CD4-positive, alpha-beta T cell (primary cell): ENCODE measurements at places on chromosomes 2 and 18.

DNA sequence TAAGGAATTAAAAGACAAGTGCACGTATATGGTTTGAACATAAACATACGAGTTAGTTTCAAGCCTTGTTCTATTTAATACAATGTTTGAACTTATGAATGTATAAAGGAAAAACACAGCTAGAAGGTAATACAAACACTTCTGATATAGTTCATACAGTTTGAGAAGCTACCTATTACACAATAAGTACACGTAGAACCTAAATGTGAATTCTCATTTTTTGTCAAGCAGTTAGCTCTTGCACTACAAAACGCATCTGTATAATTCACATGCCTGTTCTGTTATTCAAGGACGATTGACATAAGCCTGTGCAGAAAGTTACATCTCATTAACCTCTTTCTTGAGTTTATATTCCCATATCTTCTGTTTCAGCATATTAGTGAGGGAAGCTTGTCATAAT, 2.7 kb downstream of the LRP1B start:
- no peak for DNase-seq

DNA sequence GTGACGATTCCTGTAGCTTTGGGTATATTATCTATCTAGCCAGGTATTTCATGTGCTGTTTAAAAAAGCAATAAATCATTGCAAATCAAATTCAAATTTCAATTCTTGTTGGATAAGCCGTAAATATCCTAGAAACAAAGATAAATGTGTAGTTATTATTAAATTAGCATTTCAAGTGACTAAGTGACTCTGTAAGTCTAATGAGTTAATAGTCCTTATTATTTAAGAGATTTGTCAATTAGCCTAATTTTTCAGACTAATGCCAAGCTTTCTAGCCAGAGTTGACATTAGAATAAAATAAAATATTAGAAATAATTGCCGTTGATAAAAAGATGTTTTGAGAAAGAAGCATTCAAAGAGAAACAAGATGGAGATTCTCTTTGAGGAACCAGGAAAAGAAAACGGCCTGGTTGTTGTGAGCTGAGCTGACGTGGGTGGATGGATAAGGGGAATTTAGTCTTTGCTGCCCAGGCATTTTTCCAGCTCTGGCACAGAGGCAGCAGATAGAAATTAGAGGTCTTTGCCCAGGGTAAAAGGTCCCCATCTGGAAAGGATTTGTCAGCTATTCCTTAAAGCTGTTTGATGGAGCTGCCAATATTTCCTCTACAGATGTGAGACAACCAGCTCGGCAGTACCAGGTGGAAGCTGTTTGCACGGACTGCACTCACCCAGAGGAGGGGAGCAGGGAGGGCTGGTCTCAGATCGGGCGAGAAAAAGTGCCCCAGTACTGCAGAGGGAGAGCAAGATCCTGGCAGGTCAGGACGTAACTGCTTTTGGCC, 117.3 kb upstream of the SEC11C start:
- no peak for DNase-seq

DNA sequence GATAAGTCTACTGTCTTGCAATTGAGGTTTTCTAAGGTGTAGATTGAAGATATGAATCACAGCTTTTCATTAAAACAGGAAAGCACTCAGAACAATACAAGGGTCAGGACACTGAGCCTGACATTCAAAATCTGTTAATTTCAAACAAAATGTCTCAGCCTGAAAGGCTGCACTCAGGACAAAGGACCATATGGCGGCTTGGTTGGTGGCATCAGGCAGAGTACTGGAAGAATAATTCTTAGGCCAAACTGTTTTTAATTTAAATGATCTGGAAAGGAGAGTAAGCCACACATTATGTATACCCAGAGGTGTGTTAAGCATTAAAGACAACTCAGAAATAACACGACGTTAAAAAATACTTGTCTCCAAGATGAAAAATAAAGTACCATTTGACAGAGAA, 85.9 kb downstream of the SKA1 start:
- DNase-seq: no peak

DNA sequence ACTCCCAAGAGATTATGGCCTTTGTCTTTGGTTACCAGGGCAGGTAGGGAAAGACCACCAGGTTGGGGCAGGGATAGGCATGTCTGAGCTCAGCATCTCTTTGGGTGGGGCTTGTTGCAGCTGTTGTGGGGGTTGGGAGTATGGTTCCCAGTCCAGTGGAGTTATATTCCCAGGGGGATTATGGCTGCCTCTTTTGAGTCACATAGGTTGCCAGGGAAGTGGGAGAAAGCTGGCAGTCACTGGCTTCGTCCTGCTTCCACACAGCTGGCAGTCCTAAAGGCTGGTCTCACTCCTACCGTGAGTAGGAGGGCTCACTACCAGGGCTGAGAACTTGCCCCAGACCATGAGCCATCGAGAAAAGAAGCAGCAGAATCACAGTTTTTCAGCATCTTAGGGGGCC, 79.1 kb downstream of the LYPD6 start:
- no peak for DNase-seq

DNA sequence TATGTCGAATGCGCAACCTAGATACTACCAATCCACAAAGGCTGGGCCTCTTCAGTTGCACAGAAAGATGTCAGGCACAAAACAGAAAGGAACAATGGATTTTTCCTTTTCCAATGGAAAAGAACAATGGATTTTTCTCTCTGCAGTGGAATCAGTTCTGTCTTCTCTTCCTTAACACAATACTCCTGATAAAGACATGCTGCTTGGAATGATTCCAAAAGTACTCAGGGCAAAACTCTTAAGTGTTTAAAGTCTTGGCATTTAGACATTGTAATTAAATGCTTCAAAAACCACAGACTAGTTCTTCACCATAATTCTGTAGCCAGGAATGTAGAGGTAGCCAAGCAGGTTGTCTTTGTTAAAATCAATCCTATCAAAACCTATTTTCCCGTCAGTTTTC, 46.7 kb upstream of the FLACC1 start:
- DNase-seq: no peak
